A549 treated with GW870086 at 1 μM for 4 hours (cell line): ENCODE measurements at places on chromosomes 2 and 18. TPM values are rescaled to one million over a fixed set of nuclear protein-coding genes. Genes with fewer than 3 reads are reported as not detected.

Gene ALPP
- total RNA-seq: 4.4 to 5.3 TPM (median 4.8 TPM) in 5 replicates

Gene GCA
- total RNA-seq: 5.2 to 7.2 TPM (median 6.4 TPM) in 5 replicates

Gene POTEE
- 0.05 to 0.07 TPM (median 0.05 TPM) in 4 of 5 replicates, not detected in the other for total RNA-seq

Gene FSHR
- not detected in 5 replicates for total RNA-seq

Gene CHST9
- 0.03 TPM in 1 of 5 replicates, not detected in the others for total RNA-seq

Gene FAM228B
- total RNA-seq: 1.8 to 2.9 TPM (median 2.4 TPM) in 5 replicates
